GM10248 (cell line): ENCODE measurements at places on chromosomes 12 and 14.
A peak's percentile ranks its signal among the peaks of the same experiment; 100 is the strongest.

- DNase-seq, result no peak
Observed at GRCh38 chr12:19220205-19220604, 90.7 kb downstream of the PLEKHA5 start.

DNA sequence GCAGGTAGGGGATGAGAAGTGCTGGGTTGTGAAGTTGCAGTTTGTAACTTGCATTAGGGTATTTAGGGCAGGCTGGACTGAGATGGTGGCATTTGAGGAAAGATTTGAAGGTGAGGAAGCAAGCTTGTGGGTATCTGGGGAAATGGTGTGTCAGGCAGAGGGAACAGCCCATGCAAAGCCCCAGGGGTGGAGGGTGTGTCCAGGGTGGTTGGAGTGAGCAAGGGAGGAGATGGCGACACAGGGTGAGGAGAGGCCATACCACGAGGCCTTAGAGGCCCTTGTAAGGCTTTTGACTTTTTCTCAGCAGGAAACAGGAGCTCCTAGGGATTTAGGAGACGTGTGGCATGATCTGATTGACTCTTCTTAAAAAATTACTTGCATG is 136.9 kb downstream of the NUAK1 start:
- DNase-seq, result no peak

DNA sequence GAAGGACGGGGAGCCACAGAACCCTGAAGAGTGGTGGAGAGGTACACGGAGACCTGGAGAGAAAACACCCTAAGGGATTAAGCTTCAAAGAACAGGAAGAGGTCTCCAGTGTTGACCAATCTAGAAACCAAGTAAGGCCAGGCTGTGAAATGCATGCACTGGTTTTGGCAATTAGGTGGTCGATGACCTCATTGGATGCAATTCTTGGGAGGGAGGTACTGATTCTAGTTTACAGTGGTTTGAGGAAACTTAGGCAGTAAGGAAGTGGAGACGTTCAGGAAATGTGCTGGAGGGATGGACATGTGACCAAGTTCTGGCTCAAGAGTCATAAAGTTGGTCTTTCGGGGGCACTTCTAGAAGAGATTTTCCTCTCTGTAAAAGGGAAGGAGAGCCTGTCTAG is 91.3 kb upstream of the CEP83 start:
- no peak for DNase-seq

DNA sequence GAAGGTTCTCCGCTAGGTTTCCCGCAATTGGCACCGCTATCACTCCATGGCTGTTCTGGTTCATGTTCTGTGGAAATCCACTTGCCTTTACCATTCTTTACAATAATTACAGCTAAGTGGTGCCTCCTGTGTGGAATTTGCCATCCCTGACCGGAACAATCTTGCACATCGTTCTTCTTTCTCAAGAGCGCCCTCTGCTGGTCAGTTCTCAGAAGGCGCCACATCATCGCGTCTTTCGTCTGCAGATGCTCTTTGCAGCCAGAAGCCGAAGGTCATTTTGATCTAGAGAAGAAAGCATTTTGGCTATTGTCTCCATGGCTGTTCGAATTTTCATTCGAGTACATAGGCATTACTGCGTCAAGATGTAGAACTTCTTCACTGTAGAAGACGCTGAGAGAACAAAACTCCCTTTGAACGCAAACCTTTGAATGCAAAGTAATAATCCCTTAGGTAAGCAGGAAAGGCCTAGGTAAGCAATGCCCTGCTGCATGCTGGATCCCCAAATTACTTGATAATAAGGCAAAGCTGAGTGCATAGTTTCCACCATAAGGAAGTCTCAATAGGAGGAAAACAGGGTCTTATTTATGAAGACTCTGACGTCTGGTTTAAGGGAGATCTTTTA is 10.1 kb upstream of the RTRAF start:
- peak; percentile 52 for DNase-seq

GRCh38 chr14:30369502-30370180 is 189.3 kb upstream of the G2E3 start:
- DNase-seq, result no peak

DNA sequence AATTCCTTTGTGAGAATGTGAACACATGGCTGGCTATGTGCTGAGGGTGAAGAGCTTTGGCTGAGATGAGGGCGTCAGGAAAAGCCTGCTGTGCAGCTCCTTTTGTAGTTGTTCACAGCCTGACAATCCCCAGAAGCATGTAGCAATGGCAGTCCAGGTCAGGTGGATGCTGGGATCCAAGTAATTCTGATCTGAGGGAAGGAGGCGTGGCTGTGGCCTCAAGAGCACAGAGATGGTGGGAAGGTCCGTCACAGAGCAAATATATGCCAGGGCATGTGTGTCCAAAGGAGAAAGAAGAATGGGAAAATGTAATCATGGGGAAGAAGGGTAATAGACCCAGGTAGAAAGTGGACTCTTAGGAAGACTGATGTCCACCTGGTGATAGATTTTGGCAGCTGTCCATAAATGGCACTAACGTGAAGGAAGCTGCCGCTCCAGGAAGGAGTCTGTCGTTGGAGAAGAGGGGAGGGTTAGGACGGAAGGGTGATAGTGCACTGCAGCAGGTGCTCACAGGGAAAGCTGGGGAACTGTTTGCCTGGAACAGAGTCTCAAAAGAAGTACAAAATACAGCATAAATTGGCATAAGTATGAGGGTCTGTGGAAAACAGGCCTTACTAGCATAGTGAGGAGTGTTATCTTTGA is 13.8 kb downstream of the MGST1 start:
- no peak for DNase-seq

DNA sequence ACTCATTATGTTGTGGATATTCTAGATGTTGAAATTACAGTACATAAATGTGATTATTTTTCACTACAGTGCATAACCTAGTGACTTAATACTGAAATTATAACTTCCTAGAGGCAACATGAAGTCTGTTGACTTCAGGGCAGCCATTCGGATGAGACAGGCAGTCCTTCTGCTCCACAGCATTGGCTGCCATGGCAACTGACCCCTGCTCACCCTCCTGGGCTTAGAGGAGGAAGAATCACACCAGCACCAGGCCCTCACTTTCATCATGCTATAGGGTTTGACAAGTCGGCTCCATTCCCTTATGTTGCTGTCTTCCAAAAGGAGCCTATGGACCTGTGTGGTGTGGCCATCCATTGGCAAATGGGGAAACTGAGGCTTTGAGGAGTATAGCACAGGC is 233.5 kb upstream of the TMEM132C start:
- no peak for DNase-seq

- DNase-seq, result no peak
Observed at GRCh38 chr14:55332654-55333570, 61.7 kb downstream of the FBXO34 start.

- no peak for DNase-seq
Observed at GRCh38 chr12:115443351-115443938, 759.5 kb upstream of the TBX3 start.

DNA sequence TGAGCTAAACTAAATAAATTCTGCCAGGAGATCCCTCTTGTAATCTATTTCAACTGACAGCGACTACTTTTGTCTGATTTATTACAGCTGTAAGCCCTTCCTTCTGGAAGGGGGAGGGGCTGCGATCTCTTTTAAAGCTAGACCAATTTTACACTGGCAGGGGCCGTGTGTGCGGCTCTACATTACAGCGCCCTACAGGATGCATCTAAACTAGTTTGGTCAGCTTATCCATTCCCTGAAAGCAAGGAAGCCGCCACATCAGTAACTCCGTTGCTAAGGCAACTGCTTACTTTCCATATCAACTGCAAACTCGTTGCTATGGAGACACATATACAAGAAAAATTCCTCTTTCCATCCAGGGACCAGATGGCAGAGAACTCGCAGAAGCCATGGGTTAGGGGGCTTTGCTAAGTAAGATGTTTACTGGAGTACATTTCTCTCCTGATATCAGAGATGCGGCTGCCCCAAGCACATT is 17.4 kb downstream of the FOXN3 start:
- no peak for DNase-seq

GRCh38 chr12:56601503-56601902 is 28.6 kb downstream of the BAZ2A start:
- peak; percentile 42 for DNase-seq

DNA sequence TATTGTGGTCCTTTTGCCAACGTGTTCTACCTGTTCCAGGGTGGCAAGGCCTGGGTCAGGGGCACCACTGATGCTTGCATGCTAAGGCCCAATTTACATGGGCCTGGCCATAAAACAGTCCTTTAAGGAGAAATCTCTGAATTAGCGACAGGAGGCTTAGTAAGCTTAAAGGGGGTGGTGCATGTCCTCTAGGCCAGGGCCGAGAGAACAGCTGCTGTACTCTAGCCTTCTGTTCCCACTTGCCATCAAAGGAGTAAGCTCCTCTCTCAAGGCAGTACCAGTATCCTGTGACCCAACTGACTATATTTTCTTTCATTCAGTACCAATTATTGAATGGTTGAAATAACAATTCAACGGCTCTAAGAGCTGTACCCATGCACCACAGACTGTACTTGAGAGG is 67.7 kb upstream of the ZDHHC17 start:
- no peak for DNase-seq

GRCh38 chr14:104400355-104400754 is 179.2 kb upstream of the C14orf180 start:
- DNase-seq, result no peak

GRCh38 chr12:80512781-80513180 is 68.7 kb downstream of the PTPRQ start:
- no peak for DNase-seq

GRCh38 chr12:89932954-89933353 is 224.3 kb upstream of the ATP2B1 start:
- no peak for DNase-seq

DNA sequence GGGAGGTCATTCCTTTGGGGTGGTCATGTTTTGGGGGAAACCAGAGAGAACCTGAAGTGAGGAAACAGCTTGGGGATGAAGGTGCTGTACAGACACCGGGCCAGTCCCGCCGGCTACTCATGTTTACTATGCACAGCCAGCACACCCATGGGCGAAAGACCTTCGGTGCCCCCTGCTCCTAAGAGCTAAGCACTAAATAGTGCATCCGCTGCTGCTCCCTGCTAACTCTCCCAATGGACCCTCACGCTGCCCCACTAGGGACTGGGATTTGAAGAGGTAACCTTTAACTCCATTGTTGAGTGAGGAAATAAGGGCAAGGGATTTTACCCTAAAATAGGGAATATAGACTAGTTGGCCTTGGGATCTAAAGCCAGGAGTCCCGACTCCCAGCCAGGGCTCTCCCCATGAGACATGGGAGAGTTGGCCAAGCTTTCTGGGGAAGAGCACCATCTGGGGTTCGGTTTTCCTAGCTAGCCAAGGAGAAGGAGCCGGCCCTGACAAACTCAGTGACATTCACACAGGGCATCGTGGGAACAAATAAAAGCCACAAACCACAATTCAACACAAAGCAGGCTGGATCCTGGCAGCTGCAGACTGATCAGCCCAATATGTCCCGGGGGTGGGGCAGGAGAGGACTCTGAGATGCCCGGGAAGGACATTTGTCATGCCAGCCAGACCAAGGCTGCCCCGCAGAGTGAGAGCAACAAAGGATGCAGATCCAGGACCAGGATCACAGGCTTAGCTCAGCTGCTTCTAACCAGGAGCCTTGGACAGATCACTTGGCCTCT is 91.7 kb downstream of the SINHCAF start:
- no peak for DNase-seq

GRCh38 chr12:89339526-89339925 is 12.8 kb downstream of the DUSP6 start:
- no peak for DNase-seq

- no peak for DNase-seq
Observed at GRCh38 chr12:51620448-51620847, 29.4 kb downstream of the SCN8A start.

- no peak for DNase-seq
Observed at GRCh38 chr12:48990552-48990951, 8.6 kb downstream of the DDN start.

GRCh38 chr12:109098183-109098604 is 797 bp downstream of the UNG start:
- no peak for DNase-seq

- DNase-seq, result no peak
Observed at GRCh38 chr12:1205512-1206060, 214.6 kb downstream of the ERC1 start.

DNA sequence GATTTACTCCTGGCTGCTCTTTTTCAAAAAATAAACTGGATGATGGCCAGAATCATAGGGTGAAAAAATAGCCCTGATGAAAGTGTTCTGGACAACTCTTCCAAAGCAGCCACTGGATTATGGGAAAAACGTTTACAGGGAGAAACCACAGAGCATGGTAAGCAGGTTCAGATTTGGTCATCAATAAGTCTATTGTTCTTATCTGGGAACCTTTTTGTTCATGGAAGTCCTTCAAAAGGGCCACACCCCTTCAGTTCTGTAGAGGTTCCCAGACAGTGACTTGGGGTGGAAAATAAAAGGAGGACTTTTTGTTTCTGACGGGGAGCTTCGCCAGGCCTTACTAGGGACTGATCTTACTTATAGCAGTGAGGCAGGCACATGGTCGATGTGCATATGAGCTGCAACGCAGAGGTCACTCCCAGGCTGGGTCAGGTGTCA is 117.4 kb upstream of the SLC38A2 start:
- no peak for DNase-seq

- no peak for DNase-seq
Observed at GRCh38 chr12:643475-644302, 19.6 kb downstream of the NINJ2 start.

- no peak for DNase-seq
Observed at GRCh38 chr14:66507181-66507721, 696 bp upstream of the GPHN start.

DNA sequence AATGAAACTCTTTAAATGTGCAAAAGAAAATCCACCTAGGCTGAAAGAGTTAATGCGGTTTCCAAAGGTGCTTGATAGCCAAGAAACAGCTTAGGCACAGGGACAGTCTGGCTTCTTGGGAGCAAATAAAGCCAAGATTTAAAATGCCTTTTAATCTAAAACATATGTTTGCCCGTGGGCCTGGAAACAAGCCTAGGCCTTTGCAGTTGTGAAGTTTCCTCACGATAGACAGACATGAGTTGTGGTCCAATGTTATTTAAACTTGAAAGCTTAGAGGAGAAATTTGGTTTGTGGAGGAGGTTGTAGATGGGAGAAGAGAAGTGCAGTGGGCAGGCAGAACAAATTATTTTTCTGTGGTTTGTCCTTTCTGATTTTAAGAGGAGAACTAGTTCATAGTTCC is 29.8 kb downstream of the PROX2 start:
- no peak for DNase-seq

DNA sequence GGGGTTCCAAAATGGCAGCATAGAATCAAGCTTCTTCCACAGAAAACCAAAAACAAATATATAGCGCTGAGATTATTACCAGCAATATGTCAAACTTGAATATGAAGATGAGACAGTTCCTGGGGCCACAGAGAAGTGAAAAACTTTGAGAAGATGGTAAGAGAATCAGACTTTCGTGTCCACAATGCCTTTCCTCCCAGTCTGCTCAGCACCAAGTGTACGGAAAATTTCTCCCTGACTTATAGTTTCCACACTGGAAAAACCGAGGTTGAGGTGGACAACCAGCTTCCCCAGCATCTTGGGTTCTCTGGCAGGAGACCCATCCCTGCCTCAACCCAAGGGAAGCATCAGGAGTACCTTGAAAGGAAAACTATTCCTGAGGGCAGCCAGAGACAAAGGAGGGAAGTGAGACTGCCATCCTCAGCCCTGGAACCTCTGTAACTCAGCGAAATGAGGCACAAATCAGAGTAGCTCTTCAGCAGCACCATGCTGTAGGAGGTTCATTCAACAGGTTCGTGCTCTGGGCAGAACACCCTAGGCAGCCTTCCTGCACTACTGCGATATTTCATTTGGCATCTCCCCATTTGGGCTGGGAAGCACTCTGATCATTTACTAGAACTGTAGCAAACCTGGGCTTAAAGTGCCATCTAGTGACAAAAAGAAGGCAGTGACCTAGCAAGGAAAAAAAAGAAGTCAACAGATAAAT is 52.4 kb upstream of the CAPRIN2 start:
- no peak for DNase-seq
